Tongue (tissue), 3 donors: ENCODE measurements at places on chromosomes 12 and 14. TPM values are rescaled to one million over a fixed set of nuclear protein-coding genes. Genes with fewer than 3 reads are reported as not detected.

The SIX1 gene
- total RNA-seq: 42.4 TPM

The SLC41A2 gene
- total RNA-seq: 19.2 TPM

The ACSM4 gene
- total RNA-seq: not detected

The MIS18BP1 gene
- 49.7 TPM for total RNA-seq

The TAMALIN gene
- 25.5 TPM for total RNA-seq

The GPRC5D gene
- not detected for total RNA-seq

The FOXM1 gene
- total RNA-seq: 6.8 TPM

The FAR2 gene
- total RNA-seq: 15.2 TPM

The CTDSP2 gene
- 114 TPM for total RNA-seq

The RPL10L gene
- not detected for total RNA-seq

The C14orf180 gene
- total RNA-seq: 3.3 TPM

The RTL1 gene
- 46.9 TPM for total RNA-seq

The BDKRB1 gene
- 1.8 TPM for total RNA-seq

The ATP5F1B gene
- 686 TPM for total RNA-seq

The GPR68 gene
- total RNA-seq: 2.9 TPM

The GLIPR1L2 gene
- total RNA-seq: 2.8 TPM

The C14orf39 gene
- total RNA-seq: 1.6 TPM

The ADAM21 gene
- not detected for total RNA-seq

The TOMM20L gene
- total RNA-seq: not detected

The SYT10 gene
- total RNA-seq: 0.10 TPM

The GLIPR1L1 gene
- total RNA-seq: not detected

The SMCO2 gene
- not detected for total RNA-seq

The MUCL1 gene
- not detected for total RNA-seq

The SOX5 gene
- total RNA-seq: 7.8 TPM

The LRRC23 gene
- total RNA-seq: 5.9 TPM

The PLBD2 gene
- 17.4 TPM for total RNA-seq

The RAD9B gene
- total RNA-seq: 5.3 TPM

The KRT6A gene
- total RNA-seq: 299 TPM

The OR4M1 gene
- not detected for total RNA-seq

The NT5DC3 gene
- 16.0 TPM for total RNA-seq

The DICER1 gene
- 99.0 TPM for total RNA-seq

The CLEC7A gene
- total RNA-seq: 3.6 TPM

The IL31 gene
- total RNA-seq: not detected

The ANG gene
- 4.3 TPM for total RNA-seq

The KRT7 gene
- 27.1 TPM for total RNA-seq

The GNS gene
- total RNA-seq: 103 TPM

The GPR135 gene
- total RNA-seq: 2.1 TPM

The TAS2R7 gene
- not detected for total RNA-seq

The CCDC197 gene
- not detected for total RNA-seq

The STYK1 gene
- total RNA-seq: 1.7 TPM
